ENCODE measurements at places on chromosomes 5 and 9.

GRCh38 chr5:125272357-125272756 is 525.9 kb upstream of the ZNF608 start:
- no peak for DNase-seq

DNA sequence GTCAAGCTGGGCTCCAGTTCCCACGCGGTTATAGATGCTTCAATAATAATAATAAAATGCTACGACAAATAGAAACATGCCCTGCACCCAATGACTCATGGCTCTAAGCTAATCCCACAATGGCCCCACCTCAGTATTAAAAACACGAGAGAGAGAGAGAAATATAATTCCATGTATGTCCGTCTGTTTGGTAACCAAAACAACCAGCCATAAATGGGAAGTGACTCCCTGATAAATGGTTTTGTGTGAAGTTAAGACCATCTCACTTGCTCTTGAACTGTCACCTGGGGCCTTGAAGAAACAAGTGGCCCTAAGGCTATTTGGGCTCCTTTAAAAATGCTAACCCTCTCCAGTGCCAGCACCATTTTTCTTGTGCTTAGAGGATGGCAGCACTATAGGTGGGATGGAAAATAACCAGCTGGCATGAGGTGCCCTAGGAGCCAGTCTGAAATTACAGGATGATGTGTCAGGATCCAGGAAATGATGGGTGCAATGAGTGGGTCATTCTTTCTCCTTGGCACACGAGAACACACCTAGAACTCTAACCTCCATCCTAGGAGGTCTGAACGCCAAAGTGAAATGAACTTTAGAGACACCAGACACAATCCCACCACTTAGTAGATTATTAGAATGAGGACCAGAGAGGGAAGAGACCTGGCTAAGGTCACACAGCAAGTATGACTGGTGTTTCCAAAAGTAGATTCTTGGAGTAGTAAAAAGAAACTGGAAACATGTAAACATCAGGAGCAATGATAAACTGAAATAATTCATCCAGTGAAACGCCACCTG is 35.7 kb upstream of the ADRB2 start:
- DNase-seq = no peak

- no peak for DNase-seq
Observed at GRCh38 chr9:98708933-98709911, at the start of gene GABBR2. TSS of gene GABBR2 (minus strand) at chr9:98708935. CDS start at chr9:98708737, 198 bp downstream.

DNA sequence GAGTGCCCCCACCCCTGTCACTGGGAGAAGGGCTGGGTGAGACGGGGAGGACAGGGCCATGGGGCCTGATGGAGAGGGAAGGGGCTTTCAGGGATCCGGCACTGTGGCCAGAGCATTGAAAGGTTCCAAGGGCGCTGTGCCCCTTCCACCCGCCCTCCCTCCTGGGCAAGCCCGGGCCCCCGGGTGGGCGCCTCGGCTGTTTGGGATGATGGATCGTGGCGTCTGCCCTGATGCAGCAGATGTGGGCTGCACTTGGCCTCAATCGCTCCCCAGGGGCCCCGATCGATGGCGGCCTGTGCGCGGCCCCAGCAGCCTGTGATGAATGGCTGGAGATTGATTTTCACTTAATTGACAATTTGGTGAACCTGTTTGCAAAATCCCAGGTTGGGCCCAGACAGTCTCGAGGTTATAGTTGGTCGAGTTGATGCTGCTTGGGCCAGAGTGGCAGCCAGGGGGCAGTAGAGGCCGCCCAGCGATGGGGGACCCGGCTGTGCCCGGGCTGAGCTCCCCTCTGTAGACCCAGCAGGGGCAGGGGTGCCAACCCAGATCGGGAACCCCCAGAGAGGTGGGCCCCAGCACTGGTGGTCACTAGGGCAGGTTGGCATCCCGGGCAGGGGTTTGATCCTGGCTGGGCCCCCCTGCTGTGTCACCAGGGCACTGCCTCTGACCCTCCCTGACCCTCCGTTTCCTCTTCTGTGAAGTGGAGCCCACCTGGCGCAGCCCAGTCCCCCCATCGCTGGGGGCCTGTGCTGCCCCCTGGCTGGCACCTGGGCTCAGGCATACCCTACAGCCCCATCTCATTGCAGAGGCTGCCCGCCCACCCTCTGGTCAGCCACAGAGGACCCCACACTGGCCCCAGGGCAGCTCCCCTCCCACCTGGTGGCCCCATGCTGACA is 34.7 kb downstream of the LHX3 start:
- DNase-seq = no peak

DNA sequence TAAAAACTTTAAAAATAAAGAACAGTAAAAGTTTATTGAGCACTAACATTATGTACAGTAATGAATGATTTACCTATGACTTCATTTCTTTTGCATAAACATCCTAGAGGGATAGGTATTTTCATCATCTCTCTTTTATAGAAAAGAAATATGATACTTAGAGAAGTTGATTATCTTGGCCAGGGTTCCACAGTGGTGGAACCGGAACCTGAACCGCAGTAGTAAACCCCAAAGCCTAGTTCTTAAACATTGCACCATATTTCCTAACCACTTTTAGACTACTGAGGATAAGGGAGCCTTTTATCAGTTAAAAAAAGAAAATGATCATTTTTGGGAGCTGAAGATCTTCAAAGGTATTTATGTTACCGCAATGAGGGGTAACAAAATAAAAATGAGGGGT is 205.7 kb upstream of the SGCD start:
- no peak for DNase-seq

DNA sequence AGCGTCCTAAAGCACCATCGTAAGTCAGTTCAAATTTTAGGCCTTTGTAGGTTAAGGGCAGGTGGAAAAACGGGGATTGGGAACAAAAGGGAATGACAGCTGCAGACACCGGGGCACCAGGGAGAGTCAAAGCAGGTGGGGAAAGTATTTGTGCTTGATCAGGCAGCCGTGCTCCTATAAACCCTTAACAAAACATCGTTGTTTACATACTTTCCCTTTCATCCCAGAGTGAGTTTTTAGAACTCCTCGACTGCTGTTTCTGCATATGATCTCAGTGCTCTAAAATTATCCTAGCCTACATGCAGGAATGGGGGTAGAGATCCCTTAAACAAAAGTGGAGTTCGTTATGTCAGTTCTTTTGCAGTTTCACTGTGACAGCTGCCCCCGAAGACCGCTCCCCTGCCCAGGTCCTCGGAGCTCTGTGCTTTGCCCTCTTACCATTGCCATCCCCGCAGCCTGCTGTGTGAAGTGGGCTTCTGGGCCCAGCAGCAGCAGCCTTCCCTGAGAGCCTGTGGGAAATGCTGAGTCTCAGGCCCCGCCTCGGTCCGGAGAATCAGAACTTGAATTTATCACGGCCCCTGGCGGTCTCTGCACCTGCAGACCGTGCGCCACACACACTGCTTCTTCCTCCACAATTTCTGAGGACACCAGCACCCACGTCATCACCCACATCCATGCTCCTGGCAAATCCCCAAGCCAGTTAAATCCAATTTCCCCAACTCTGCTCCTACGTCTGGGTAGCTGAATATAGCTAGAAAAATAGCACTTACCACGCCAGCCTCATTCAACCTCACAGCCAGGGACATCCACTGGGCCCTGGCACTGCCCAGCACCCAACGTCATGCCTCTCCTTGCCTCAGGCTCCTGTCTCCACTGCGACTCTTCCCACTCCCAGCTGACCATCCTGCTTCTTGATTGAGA is 86.8 kb downstream of the NSUN2 start:
- no peak for DNase-seq

DNA sequence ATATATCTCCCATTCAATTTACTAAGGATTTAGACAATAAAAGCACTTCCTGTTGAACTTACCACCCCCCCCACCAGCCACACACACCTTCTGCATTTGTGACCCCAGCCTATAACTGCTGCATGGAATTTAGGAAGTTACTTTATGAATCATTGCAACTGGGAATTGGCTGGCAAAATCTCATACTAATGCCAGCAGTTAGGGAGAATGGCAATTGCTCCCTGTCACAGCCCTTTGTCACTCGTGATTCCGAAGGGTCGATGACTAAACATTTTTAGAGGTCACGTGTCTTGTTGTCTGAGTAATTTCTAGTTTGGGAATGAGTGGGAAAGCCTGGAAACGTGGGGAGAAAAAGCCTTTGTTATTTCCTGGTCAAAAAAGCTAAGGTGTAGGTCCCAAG is 46.6 kb upstream of the PCA3 start:
- DNase-seq = no peak

GRCh38 chr5:103512500-103512899 is 50.1 kb downstream of the NUDT12 start:
- no peak for DNase-seq

DNA sequence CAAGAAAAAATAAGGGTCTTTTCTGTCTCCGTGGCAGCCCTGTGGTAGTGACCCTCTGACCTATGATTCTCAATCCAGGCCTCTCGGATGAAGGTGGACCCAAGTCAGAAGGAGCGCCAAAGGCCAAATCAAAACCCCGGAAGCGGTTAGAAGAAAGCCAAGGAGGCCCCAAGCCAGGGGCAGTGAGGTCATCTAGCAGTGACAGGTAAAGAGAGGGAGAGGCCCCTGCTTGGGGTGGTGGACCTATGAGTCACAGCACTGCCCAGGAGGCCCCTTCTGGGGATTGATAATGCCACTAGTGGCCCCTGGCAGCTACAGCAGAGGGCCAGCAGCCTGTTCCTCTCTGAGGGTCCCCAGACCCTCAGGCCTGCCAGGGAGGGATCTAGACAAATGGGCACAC is 6.4 kb upstream of the SLC2A8 start:
- no peak for DNase-seq

GRCh38 chr5:40437452-40437861 is 242.3 kb upstream of the PTGER4 start:
- DNase-seq = no peak

GRCh38 chr9:35508069-35508468 is 18.2 kb downstream of the RUSC2 start:
- no peak for DNase-seq

GRCh38 chr9:114608525-114608796 is 2.6 kb upstream of the TMEM268 start:
- no peak for DNase-seq

DNA sequence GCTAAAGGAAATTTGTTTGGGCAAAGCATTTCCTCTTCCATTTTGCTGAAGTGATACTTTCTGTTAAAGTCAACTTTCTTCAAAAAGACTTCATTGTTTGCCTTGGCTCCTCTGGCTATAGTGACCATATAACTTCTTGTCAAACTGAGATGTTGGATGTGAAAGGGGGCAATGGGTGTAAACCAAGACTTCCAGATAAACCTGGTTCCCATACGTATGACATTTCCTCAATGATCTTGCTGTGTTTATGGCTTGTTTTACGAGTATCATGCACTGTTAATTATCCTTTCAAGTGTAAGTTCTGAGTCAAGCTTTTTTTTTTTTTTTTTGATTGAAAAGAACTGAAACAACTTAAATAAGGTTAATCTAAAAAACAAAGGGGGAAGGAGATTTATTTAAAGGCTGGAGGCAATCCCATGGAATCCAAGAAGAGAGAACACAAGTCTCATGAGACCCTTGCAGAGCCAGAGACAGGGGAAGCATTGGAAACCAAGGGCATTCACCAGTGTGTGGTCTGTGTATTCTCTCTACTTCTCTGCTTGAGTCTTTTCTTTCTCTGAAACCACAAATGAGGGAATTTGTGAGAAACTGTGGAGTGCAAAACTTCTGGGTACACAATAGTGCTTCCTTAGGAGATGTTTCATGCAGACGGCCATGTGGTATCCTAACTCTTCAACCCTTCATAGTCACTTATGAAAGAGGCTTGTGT is 335.3 kb downstream of the RAB3C start:
- DNase-seq = no peak

DNA sequence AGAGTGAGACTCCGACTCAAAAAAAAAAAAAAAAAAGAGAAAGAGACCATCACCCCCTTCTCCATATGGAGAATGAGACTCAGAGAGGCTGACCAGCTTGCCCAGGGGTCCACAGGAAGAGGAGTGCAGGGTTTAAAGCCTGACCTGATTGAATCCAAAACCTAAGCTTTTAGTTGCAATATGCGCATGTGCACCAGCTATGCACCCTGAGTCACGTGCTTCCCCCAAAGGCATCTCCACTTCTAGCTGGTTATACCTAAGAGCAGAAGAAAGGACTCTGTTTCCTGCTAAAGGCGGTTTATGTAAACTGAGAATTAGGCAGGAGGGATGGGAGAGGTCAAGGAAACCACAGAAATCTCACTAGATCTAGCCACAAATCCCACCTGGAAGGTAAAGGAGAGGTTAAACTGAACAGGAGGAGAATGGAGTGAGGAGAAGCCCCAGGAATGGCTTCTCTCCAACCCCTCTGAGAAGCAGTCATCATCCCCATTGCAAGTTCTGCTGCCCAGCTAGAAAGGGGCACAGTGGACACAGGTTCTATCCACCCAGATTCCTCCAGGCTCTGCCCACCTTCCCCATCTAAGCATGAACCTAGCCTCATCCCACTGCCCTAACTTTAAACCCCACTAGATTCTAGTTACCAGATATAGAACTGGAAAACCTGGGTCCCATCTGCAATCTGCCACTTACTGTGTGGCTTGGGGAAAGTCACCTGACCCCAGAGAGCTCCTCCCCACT is 171.3 kb downstream of the ACTL7B start:
- DNase-seq = no peak

- no peak for DNase-seq
Observed at GRCh38 chr5:17118631-17119030, 98.8 kb upstream of the BASP1 start.

DNA sequence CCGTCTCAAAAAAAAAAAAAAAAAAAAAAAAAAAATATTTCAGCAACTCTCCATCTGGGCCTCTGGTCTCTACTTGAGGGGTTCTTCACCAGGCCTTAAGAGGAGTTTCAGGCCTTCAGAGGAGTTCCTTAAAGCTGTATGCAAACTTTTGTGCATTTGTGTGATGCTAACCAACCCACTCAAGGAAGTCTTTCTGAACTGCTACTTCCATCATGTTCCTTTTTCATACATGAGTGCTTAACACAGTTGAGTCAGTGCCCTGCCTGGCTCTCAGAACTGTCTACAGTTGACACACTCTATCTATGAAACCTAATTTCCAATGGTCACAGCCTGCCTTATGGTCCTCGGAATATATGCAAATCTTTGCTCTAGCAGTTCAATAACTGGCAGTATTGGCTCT is 146.5 kb downstream of the MEF2C start:
- DNase-seq = no peak

DNA sequence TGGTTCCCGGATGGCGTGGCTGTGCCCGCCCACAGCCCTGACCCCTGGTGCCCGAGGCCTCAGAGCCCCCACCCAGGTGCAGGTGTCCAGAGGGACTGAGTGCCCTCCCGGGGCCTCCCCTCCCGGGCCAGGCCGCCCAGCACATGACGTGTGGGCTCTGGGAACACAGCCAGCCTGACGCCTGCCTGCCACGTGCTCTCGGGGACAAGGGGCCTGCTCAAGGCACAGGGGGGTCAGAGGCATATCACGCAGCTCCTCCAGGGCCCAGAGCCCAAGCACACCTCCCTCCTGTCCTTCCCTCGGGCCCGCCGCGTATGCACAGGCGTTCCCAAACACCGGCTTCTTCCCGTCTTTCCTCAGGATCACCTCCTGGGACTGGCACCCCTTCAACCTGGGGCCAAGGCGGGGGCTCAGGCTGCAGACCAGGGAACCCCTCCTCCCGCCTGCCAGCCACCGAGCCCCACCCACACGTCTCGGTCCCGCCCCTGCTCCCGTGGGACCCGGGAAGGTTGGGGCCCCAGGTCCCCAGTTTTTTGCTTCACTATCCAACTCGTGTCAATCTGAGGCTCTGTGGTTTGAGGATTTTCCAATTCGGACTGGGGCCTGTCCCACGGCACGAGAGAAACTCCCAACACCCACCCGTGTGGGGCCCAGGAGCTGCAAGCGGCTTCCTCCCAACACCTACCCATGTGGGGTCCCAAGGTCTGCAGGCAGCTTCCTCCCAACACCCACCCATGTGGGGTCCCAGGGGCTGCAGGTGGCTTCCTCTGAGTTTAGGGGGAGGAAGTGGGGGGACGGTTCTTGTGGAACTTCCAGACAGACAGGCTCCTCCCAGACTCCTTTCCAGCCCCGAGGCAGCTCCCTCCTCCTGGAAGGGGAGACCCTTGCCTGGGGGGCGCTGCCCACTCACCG is 1.5 kb downstream of the LCN10 start:
- DNase-seq = no peak

Data from cortex of kidney (tissue), 1 donor.